ENCODE measurements at places on chromosomes 4 and X.
A peak's percentile ranks its signal among the peaks of the same experiment; 100 is the strongest.

GRCh38 chr4:7938609-7939376 lies 868 bp downstream of the AFAP1 start:
- no peak for DNase-seq

DNA sequence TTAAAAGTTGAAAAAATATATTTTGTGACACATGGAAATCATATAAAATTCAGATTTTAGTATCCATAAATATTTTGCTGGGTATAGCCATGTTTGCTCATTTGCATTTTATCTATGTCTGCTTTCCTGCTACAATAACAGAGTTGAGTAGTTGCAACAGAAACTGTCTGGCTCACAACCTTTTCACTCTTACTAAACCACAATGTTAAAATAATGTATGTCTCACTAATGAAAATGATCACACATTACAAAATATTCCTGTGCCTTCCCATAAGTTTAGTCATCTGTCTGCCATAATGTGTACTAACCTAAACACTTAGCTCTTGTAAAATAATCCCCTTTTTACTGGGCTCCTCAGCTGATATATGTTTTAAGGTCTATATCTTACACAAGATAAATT lies 174.0 kb upstream of the PRPS2 start:
- no peak for DNase-seq

GRCh38 chr4:9808077-9808476 lies 26.6 kb downstream of the DRD5 start:
- DNase-seq = no peak

- no peak for DNase-seq
Measured at GRCh38 chr4:175376287-175376977, 435.6 kb downstream of the GPM6A start.

DNA sequence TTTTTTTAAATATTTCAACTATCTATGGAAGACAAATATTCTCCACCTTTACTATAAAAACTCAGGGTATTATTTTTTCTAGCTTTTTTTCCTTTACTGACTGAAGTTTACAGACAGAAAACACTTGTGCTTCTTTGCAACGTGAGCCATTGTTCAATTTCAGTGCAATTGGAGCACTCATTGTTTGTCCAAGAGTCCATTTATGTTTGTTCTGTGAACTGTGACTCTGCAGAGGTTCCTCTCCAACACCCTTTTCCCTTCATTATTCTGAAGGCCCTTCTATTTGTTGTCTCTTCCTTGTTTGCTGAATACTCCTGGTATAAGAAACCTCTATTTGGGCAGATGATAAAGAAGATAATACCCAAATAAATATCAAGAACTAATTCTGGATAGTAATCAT lies 37.4 kb downstream of the DAPP1 start:
- DNase-seq = no peak

DNA sequence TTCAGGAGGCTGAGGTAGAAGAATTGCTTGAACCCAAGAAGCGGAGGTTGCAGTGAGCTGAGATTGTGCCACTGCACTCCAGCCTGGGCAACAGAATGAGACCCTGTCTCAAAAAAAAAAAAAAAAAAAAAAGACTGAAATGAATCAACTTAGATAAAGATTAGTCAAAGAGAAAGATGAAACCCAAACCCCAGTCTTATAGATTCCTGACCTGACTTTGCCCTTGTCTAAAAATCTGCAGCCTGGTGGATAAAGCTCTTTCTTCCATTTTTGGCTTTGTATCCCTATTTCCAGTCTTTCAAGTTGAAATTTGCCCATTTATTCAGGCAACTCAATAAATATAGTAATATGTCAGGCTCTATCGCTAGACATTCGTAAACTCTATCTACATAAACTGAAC lies 39.3 kb upstream of the SPINK2 start:
- DNase-seq = no peak

DNA sequence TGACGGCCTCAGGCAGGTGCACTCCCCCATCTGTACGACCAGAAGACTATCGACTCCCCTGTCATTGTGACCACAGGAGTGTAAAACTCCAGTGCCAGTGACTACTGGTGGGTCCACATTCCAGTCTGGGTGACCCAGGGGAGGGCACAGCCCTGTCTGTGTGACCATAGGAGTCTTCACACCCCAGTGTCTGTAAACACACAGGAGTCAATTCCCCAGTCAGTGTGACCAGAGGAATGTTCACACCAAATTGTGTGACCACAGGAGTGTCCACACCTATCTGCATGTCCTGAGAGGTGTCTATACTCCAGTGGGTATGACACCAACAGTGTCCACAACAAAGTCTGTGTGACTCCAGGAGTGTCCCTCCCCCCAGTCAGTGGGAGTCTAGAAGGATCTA lies 12.0 kb downstream of the FTSJ1 start:
- no peak for DNase-seq

DNA sequence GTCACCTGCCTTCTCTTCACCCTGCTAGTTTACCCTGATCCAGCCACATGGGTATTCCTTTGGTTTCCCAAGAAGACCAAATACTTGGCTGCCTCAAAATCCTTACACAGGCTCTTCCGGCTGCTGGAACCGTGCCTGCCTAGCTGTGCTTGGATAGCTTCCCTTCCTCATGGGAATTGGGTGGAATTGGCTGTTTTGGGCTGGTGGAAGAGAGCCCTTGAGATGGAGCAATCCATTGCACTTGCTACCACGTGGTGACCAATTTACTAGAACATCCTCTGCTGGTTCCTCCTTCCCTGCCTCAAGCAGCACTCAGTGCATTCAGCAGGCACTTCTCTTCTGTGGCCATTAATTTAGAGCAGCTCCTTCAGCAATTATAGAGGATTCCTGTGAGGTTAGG lies 119.3 kb upstream of the AP1S2 start:
- peak; percentile 5 for DNase-seq

DNA sequence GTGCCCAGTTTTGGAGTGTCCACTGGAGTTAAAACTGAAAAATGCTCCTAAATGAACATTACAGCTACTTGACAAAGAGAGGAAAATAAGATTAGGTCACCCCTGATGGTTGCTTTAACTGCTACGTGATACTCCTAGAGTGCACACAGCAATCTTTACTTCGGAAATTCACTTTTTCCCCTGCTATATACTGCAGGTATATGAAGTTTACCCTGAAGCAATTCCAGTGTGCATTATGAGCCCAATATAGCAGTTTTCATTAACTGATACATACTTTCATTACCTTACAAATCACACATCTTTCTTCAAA lies 773 bp upstream of the ZNF827 start:
- DNase-seq = no peak

GRCh38 chrX:47235691-47236103 lies 2.9 kb downstream of the USP11 start:
- no peak for DNase-seq

DNA sequence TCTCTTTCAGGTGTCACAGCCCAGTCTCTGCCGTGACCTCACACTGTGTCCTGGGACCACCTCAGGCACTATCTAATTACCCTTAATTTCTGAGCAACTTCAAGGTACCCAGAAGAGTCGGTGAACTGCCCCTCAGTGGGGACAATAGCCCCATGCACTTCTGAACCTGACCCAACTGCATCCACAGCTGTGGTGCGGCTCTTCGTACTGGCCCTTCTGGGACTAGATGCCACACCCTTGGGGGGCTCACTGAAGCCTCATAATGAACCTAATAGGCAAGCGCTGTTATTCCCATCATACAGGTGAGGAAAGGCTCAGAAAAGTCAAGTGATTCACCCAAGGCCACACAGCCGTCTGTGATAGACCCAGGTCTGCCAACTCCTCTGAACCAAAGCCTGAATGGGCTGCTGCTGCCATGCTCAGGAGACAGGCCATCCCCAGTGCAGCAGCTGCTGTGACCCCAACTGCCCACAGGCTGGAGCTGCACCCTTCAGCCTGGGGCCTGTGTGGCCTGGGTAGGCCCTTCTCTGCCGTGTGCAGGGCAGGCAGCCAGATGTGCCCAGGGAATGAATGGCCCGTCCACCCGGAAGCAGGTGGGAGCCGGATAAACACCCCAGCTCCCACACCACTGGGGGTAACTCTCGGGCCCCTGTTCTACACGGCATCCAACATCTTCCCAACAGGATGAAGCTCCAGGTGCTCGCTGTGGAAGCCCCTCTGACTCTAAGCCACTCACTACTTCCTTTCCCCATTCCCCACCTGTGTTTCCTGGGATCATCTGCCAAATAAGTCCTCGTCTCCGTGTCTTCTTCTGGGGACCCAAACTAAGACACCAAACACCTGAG lies 35.9 kb downstream of the HMX1 start:
- DNase-seq = no peak

- no peak for DNase-seq
Measured at GRCh38 chr4:99324979-99325378, 3.8 kb upstream of the ADH1B start.

DNA sequence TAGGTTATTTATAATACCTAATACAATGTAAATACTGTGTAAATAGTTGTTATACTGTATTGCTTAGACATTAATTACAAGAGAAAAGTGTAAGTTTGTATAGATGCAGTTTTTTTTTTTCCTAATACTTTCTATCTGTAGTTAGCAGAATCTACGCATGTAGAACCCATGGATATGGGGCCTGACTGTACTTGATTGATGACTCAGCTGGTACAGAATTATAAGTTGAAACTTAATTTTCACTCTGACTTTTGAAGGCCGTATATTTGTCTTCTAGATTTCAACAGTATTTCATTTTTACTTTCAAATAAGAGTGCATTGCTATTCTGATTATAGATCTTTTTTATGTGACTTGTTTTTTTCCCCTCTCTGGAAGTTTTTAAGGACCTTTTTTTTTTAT lies 30.8 kb upstream of the NDUFC1 start:
- no peak for DNase-seq

DNA sequence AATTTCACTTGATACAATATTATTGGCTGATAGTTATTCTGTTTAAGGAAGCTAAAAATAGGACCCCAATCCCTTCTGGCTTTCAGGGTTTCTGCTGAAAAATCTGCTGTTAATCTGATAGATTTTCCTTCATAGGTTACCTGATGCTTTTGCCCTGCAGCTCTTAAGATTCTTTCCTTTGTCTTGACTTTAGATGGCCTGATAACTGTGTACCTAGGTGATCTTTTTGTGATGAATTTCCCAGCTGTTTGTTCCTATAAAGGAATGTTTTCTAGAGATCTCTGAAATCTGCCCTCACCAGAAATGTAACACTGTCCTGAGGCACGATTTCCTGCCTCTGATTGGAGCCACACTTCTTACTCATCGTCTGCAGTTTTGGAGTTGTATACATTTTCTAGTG lies 69.4 kb upstream of the PRDM5 start:
- DNase-seq = no peak

GRCh38 chr4:139508581-139509237 lies 47.3 kb downstream of the SETD7 start:
- no peak for DNase-seq
